Kidney glomerular epithelial cell (primary cell): ENCODE measurements at places on chromosomes 4 and X.

- DNase-seq = no peak
Measured at GRCh38 chrX:87236830-87237440, 280.7 kb upstream of the KLHL4 start.

DNA sequence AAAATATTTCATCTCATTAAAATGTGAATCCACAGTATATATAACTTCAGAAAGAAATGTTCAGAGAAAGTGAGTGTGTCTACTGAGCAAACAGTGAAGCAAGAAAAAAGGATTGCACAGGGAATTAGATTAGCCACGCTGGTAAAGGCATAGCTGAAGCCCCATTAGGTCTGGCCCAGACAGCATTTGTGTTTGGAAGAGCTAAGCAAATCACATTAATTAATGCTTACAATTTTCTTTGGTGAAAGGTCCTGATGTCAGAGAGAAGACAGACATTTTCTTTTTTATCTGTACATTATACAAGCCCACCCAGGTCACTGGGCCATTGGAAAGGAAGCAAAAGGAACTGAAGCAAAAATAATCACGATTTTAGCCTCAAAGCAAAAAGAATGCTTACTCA lies 354.6 kb downstream of the GRID2 start:
- no peak for DNase-seq

GRCh38 chrX:23900220-23900797 lies 7.4 kb downstream of the APOO start:
- DNase-seq = no peak

GRCh38 chrX:108945883-108946523 lies 209.6 kb upstream of the IRS4 start:
- DNase-seq = no peak

DNA sequence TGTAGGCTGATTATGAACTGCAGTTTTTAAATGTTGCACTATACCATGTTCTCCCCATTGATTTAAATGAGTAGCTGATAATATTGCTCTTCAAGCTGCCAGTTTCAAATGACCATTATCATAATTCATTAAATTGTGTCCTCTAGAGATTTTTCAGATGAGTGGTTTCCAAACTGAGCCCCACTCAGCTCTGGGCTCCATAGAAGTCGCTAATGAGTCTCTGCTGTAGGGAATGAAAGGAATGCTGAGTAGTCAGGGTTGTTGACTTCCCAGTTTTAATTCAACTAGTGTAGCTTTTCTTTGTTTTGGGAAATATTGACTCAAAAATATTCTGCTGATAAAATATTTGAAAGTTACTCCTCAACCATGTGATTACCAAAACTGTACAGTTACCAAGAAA lies 1081.1 kb downstream of the ARAP2 start:
- no peak for DNase-seq

DNA sequence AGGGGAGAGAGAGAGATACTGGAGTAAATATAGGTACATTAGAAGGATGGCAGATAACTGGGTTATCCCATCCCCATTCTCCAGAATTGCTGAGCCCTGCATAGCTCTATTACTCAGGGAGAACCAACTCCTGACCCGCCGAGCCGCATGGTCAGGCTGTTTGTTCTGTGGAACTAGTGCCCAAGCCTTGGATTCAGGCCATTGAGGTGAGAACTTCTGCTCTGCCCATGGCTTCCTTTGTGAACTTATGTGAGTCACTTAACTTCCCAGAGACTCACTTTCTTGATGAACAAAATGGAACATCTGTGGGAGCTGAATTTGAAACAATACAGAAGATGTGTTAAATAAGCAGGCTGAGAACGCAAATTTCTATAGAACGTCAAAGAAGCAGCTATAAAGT lies 54.2 kb downstream of the SPATA18 start:
- DNase-seq = no peak
